ENCODE measurements at places on chromosomes 11 and 22.

- peak; percentile 31 for DNase-seq
These were observed 17.3 kb upstream of the EIF3D start for GRCh38 chr22:36546092-36546804.

DNA sequence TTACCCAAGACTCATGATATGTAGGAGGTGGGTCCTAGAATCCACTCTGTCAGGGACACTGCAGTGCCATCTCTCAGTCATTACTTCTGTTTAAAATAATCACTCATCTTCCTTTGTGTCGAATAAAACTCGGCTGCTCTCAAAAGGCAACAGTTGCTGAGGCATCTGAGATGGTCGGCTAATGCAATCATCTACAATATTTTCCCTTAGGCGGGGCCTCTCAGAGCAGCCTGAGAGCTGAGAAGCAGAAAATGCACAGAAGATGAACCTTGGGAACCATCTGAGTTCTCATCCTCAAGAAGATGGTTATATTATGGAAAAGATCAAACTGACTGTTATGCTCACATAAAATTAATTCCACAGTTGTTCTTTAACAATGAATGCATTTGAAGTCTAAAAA is 1518.2 kb upstream of the TENM4 start:
- DNase-seq, result no peak

- DNase-seq, result no peak
These were observed 672.1 kb downstream of the TBC1D22A start for GRCh38 chr22:47434336-47435203.

- DNase-seq, result no peak
These were observed 756.8 kb downstream of the NTM start for GRCh38 chr11:132126973-132127899.

DNA sequence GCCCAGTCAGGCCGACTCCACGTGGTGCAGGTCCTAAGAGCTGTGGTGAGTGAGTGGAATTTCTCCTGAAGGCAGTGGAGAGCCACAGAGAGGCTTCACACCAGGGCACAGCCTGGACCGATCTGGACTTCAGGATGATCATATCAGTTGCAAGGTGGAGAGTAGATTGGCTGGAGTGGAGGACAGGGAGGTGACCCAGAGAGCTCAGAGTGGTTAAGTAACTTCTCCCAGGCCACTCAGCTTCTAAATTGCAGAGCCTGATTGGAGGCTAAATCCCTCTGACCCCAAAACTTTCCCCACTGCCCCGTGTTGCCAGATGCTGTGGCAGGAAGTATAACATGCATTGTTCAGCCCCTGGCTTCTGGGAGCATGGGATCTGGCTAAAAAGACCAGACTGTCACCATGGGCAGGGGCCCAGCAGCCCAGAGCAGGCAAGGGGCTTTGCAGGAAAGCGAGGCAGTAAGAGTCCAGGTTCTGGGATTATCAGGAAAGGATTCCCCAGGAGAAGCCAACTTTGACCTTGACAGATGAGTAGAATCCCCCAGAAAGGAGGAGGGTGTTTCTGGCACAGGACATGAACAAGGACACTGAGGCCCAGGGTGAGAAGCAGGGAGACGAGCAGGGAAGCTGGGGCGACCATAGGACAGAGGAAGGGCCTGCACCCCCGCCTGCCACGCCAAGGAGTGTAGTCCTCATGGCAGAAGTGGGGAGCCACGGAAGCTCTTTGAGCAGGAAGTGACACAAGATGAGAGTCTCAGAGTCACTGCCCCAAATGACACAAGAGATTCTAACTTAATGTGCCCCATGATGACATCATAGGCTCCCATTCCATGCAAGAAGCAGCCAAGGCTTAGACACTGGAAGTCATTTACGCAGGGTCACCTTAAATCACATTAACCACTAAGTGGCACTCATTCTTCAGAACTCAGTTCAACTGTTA is 4.8 kb downstream of the SLC35C1 start:
- DNase-seq, result no peak

- no peak for DNase-seq
These were observed 7.9 kb downstream of the TOMM22 start for GRCh38 chr22:38689651-38690050.

DNA sequence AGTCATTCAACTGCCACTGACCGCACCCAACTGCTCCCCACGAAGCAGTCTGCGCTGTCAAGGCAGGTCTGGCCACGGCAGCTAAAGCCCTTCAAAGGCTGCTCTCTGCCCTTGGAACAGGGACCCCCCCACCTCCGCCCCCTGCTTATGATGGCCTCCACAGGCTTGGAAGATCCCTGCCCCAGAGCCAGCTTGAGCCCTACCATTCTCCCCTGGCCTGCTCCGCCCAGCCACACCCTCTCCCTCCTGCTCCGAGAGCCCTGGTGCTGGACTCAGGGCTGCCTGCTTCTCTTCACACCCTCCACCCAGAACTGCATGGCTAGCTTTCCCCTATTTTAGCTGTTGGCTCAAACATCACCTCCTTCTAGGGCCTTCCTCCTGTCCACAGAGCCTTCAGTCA is 19.0 kb downstream of the ZMAT5 start:
- DNase-seq, result no peak
